Aorta (tissue), 5 donors: ENCODE measurements at places on chromosomes 2 and 18.

GRCh38 chr2:102435741-102436140, 12.8 kb downstream of the IL18RAP start:
- no peaks in the 10 kb centered on the region for H3K27me3 ChIP-seq
- no peaks in the 10 kb centered on the region for H3K36me3 ChIP-seq
- H3K4me3 ChIP-seq = no peak overlapping the region
- H3K27ac ChIP-seq = no peak overlapping the region
- no peak for DNase-seq

DNA sequence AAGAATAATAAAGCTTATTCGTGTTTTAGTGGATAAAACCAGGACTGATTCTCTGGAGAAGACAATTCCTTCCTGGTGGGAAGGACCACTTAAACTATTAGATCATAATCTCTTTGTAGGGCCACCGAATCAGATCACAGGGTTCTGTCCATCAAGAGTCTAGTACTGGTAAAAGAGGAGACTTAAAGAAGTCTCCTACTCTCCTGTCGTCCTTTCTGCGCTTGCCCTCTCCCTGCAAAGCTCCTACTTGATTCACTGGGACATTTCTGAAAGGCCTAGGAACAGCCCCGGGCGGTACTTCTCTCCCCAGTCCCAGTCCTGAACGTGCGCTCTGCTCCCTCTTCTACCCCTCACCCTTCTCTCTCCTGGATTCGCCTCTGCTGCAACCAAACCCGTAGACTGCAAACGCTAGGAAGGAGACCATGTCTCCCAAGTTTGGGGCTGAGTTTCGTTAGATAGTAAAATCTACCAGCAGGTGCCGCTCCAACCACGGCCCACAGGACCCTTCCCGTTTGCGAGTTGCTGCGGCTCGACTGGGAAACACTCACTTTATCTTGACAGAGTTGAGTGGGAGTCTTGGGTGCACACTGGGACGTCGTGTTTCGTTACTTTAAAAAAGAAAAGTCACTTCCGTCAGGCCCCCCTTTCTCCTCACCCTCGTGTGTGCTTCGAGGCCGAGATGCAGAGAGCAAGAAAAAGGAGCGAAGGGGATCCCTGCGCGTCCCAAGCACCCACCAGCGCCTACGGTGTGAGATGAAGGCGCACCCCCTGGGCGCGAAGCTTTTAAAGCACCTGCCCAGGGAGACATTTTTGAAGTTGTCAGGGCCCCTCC, 923 bp downstream of the FIGLA start:
- peaks cover 1% of the 10 kb centered on the region for H3K27me3 ChIP-seq
- H3K4me1 ChIP-seq = no peaks in the 10 kb centered on the region
- H3K36me3 ChIP-seq = no peaks in the 10 kb centered on the region
- peak overlapping the region; percentile 1 for H3K4me3 ChIP-seq

DNA sequence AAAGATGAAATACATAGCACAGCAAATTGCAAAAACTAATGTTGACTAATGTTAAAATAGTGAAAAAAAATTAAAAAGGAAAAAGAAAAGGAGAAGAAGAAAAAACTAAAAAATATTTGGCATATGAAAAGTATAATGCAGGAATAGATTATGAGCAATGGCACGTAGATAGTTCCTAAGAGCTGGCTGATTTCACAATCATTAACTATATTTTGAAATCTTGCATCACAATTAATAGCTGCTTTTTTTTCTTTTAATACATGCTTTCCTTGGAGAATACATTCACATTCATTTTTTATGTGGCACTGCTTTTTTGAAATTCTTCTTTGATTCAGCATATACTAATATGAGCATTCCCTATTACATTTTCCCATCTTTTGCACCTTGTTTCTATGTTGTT, 299.8 kb downstream of the DPP10 start:
- H3K27me3 ChIP-seq = no peaks in the 10 kb centered on the region
- no peaks in the 10 kb centered on the region for H3K4me1 ChIP-seq
- H3K36me3 ChIP-seq = no peaks in the 10 kb centered on the region
- no peak overlapping the region for H3K4me3 ChIP-seq

DNA sequence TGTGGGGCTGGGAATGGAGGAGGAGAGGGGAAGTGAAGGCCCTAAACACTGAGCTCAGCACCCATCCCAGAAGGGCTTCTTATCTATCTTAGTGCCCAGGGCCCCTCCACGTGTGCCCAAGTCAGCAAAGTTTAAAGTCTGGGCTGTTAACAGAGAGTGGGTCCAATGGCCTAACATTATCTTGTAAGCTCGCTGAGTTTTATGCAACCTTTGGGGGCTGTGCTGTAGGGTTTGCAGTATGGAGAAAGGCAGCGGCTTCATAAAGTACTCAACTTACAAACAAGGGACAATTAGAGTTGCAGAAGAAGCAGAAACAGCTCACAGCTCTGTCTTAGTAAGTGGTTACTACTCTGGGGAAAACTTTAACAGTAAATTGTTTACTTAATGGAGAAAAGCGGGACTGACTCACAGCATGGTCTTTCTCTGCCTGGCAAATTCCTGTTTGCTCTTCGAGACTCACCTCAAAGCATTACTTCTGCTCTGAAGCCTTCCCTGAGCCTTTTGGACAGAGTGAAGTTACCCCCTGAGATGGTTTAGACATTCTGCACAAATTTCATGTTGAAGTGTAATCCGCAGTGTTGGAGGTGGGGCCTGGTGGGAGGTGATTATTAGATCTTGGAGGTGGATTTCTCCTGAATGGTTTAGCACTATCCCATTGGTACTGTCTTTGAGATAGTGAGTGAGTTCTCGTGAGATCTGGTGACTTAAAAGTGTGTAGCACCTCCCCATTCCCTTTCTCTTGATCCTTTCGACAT, 9.0 kb downstream of the ENOSF1 start:
- H3K36me3 ChIP-seq = peaks cover 3% of the 10 kb centered on the region
- no peak overlapping the region for H3K27ac ChIP-seq
- H3K4me1 ChIP-seq = no peaks in the 10 kb centered on the region
- DNase-seq = no peak
- no peaks in the 10 kb centered on the region for H3K27me3 ChIP-seq

GRCh38 chr2:150520887-150521664, 33.6 kb upstream of the RND3 start:
- no peaks in the 10 kb centered on the region for H3K36me3 ChIP-seq
- no peaks in the 10 kb centered on the region for H3K27me3 ChIP-seq
- H3K4me1 ChIP-seq = no peaks in the 10 kb centered on the region
- DNase-seq = no peak
- H3K4me3 ChIP-seq = no peak overlapping the region

DNA sequence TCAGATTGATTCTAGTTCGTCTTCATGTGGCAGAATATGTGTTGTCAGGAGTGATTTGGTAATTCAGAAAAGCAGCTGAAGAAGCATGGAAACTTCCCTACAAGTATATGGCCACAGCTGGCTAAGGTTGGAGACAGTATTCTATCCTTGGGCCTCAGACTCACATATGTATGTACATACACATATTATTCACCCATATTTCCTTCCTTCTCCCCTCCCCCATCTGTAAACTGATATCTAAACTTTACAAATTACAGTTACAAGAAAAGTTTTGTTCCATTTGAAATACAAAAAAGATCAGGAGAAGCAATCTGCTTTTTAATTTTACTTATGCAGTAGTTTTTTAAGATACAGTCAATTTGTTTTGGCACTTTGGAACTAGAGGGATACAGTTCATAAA, 3.1 kb downstream of the SP3 start:
- no peak for DNase-seq
- no peaks in the 10 kb centered on the region for H3K27me3 ChIP-seq
- no peaks in the 10 kb centered on the region for H3K4me1 ChIP-seq
- H3K36me3 ChIP-seq = no peaks in the 10 kb centered on the region
- H3K4me3 ChIP-seq = no peak overlapping the region

DNA sequence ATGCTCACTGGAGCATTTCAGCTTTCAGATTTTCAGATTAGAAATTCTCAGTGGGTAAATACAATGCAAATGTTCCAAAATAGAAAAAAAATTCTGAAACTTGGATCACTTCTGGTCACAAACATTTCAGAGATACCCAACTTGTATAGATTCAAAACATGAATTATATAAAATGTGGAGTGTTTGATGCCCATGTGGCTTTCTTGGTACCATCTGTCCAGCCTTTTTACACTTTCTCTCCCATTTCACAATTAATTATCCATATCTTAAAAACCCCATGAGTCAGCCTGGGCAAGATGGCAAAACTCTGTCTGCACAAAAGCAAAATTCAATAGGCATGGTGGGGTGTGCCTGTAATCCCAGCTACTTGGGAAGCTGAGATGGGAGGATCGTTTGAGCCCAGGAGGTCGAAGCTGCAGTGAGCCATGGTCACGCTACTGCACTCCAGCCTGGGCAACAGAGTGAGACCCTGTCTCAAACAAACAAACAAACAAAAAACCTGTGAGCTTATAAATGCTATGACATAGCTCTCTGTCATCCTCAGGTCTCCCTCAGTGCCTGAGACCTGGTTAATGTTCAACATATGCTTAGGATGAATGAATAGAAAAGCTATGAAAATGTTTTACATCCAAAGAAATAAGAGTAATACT, 146.3 kb upstream of the TTC39C start:
- no peak overlapping the region for H3K4me3 ChIP-seq
- H3K4me1 ChIP-seq = no peaks in the 10 kb centered on the region

DNA sequence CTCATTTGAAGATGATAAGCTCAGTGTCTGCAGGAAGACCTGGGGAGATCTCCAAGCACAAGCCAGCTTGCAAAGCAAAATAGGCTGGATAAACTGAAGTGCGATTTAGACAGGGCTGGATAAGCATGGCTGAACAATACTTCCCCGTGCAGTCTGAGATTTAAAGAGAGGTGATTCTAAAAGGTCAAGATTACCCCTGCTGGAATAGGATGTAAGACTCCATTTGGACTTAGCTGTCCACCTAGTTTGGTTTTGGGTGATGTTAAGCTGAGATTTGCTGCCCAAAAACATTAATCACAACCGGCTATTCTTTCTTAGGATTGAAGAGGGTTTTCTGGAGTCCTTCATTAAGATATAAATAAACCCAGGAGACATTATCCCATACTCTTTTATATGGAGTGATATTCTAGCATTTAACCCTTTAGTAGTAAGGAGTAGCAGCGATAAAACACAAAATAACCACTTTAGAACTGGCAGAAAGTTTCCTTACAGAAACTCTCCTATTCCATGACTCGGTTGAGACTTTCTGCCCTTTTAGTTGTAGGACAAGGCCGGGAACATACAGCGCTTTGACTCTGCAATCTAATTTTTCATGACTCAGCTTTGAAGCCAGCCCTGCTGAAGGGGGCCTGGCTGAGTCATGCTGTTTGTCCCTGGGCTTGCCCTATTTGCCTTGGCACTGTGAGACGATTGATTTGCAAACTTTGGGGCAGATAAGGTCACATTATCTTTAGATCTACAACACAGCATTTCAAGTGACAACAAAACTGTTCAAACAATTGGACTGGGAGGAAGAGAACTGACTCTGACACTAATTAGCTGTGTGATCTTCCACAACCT, 238.2 kb downstream of the GCA start:
- H3K36me3 ChIP-seq = no peaks in the 10 kb centered on the region
- no peaks in the 10 kb centered on the region for H3K4me1 ChIP-seq
- H3K27ac ChIP-seq = no peak overlapping the region
- no peak for DNase-seq

DNA sequence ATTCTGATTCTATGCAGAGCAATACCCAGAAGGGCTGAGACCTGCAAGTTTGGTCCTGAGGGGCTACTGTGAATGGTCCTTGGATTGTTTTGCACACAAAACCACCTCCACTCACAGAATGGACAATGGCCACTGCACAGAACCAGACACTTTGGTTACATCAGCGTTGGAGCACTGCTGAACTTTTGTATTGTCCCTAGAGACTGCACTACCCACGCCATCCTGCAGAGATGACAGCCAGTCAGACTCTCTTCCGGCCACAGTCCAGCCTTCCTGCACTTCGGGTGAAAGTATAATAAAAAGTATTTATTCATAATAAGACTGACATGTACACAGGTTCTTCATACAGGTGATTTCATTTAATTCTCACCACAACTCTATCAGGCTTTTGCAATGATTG, 35.7 kb downstream of the CELF4 start:
- no peaks in the 10 kb centered on the region for H3K4me1 ChIP-seq
- no peaks in the 10 kb centered on the region for H3K36me3 ChIP-seq
- H3K27ac ChIP-seq = no peak overlapping the region
- no peak for DNase-seq
- no peaks in the 10 kb centered on the region for H3K27me3 ChIP-seq
- no peak overlapping the region for H3K4me3 ChIP-seq

GRCh38 chr2:100548771-100549170, 14.0 kb upstream of the PDCL3 start:
- H3K4me1 ChIP-seq = no peaks in the 10 kb centered on the region
- no peak overlapping the region for H3K4me3 ChIP-seq
- no peak for DNase-seq
- H3K27me3 ChIP-seq = no peaks in the 10 kb centered on the region
